Activated CD8-positive, alpha-beta T cell treated with anti-CD3 and anti-CD28 coated beads, Interleukin-2, amount 10 ng/mL, durations not matched to agents 7 days and 5 days (primary cell): ENCODE measurements at places on chromosomes 6 and 20. TPM values are rescaled to one million over a fixed set of nuclear protein-coding genes. Genes with fewer than 3 reads are reported as not detected.

DNA sequence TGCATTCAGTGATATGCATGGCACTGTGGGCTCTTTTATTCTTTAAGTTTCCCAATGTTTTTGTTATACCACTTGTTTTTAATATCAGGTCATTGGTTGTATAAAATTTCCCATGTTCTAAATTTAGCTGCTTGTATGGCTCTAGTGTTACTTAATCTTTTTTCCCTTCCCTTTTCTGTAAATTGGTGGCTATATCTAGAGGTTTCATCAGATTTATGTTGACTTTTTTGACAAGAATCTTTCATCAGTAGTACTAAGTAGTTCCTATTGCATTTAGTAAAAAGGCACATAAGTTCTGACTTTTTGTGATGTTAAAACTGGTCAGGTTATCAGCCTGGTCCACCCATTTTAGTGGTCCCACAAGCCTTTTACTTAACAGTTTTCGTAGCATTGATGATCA is 51.1 kb downstream of the MMS22L start:
- no peak overlapping the region for H3K4me3 ChIP-seq
- DNase-seq, result no peak
- no peak overlapping the region for H3K27ac ChIP-seq
- no peaks in the 10 kb centered on the region for H3K27me3 ChIP-seq

DNA sequence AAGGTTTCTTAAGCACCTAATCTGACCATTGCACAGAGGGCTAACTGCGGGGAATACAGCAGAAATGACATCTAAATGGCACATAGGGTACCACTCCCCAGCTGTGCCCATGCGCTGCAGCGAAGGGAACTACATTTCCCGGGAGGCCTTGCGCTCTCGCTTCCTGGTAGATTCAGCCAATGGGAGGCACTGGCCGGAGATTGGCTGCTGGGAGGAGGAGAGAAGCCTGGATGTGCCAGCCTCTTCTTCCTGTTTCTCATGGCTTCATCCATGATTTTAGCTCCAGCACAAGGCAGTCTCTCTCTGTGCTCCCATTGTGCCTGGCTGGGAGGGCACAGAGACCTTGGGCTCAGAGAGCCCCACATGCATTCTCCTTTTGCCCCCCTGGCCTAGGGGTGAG is 101.7 kb upstream of the FOXA2 start:
- peaks cover 2% of the 10 kb centered on the region for H3K4me1 ChIP-seq
- DNase-seq, result no peak
- H3K4me3 ChIP-seq, result no peak overlapping the region
- no peak overlapping the region for H3K27ac ChIP-seq
- no peaks in the 10 kb centered on the region for H3K27me3 ChIP-seq

DNA sequence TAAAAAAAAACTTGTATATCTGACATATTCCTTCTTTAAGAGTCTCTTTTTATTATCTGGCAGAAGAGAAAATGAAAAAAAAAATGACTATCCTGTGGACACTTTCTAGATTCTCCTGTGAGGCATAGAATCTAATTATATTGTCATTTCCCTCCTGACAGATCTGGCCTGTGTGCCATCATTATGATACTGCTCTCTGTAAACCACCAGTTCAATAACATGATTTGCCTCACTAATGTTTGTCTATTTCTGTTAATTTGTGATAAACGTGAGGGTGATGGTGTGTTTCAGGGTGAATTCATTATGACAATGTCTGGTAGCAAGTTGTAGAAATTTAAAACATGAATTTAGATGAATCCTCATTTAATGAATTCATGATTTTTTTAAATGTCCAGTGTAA is 844.5 kb upstream of the ADGRB3 start:
- H3K4me1 ChIP-seq, result no peaks in the 10 kb centered on the region
- no peaks in the 10 kb centered on the region for H3K36me3 ChIP-seq
- no peaks in the 10 kb centered on the region for H3K27me3 ChIP-seq
- H3K27ac ChIP-seq, result no peak overlapping the region

DNA sequence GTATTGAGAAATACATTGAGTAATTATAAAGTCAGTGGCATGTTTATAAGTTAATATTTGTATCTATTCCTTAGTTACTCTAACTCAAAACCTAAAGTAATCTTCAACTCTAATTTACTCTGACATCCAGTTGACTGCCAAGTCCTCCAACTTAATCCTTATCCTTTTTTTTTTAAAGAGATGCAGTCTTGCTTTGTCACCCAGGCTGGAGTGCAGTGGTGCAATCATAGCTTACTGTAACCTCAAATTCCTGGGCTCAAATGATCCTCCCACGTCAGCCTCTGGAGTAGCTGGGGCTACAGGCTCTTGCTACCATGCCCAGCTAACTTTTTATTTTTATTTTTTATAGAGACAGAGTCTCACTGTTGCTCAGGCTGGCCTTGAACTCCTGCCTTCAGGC is 24.4 kb downstream of the PTPN1 start:
- H3K4me3 ChIP-seq, result no peak overlapping the region
- no peak for DNase-seq
- peaks cover 17% of the 10 kb centered on the region for H3K36me3 ChIP-seq
- no peaks in the 10 kb centered on the region for H3K27me3 ChIP-seq
- H3K27ac ChIP-seq, result no peak overlapping the region

- no peak overlapping the region for H3K4me3 ChIP-seq
- H3K27me3 ChIP-seq, result peaks cover 2% of the 10 kb centered on the region
- no peak overlapping the region for H3K27ac ChIP-seq
- peaks cover 19% of the 10 kb centered on the region for H3K4me1 ChIP-seq
- H3K36me3 ChIP-seq, result no peaks in the 10 kb centered on the region
- no peak for DNase-seq
These were observed 18.3 kb downstream of the SESN1 start for GRCh38 chr6:109076377-109076776.

DNA sequence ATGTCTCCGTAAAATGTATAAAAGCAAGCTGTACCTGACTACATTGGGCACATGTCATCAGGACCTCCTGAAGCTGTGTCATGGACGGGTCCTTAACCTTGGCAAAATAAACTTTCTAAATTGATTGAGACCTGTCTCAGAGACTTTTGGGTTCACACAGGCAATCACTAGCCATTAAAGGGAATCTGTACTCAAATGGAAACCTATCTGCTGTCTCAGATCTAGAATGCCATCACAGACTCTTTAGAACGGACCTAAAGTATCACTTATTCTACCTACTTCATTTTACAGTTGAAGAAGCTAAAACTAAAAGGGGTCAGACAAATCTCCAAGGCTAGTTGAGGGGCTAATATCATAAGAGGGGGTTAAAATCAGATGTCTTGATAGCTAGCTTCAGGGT is 11.1 kb downstream of the SAMD3 start:
- H3K27ac ChIP-seq, result no peak overlapping the region
- H3K4me1 ChIP-seq, result peaks cover 58% of the 10 kb centered on the region
- peak overlapping the region; percentile 63 for H3K4me3 ChIP-seq
- DNase-seq, result no peak

GRCh38 chr20:19830211-19830785 is 72.2 kb downstream of the RIN2 start:
- H3K27me3 ChIP-seq, result no peaks in the 10 kb centered on the region
- H3K36me3 ChIP-seq, result no peaks in the 10 kb centered on the region
- H3K4me3 ChIP-seq, result no peak overlapping the region
- DNase-seq, result no peak
- no peak overlapping the region for H3K27ac ChIP-seq

DNA sequence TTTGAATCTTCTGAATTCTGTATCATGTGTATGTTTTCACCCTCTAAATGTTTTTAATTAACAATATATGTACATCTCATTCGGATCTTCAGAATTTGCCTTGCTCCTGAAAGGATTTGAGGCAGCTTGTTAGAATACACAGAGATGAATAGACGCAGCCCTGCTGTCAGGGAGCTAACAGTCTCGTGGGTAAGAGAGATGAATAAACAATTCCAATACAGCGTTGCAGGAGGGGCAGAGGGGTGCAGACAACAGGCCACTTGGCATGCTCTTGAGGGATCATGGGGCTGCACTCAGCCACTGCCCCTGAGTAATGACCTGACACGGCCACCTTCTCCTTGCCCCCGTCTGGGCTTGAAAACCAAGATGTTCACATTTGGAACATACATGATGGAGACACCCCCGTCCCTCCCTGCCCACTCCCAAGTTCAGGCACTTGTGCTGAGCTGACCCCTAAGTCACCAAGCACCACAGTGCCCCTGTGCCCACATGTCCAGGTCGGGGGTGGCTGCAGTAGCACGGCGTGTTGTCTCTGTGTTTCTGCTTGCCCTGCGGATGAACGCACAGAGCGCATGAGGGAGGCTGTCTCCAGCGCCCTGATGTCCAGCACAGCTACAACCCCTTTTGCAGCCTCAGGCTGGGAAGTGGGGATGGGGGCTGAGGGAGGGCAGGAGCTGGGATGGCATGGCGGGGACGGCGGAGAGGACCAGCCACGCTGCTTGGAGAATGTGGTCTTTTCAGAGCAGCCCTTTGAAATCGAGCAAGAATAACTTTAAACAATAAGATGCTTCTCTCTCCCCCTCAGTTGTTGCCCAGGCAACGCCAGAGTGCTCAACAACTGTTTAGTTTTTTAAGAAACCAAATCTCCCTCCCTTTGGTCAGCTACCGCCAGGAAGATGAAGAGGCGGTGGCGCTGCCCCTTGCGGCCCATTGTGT is 33.0 kb upstream of the CDH22 start:
- H3K27ac ChIP-seq, result no peak overlapping the region
- DNase-seq, result no peak
- H3K4me1 ChIP-seq, result peaks cover 8% of the 10 kb centered on the region
- peaks cover 28% of the 10 kb centered on the region for H3K27me3 ChIP-seq
- H3K4me3 ChIP-seq, result no peak overlapping the region

DNA sequence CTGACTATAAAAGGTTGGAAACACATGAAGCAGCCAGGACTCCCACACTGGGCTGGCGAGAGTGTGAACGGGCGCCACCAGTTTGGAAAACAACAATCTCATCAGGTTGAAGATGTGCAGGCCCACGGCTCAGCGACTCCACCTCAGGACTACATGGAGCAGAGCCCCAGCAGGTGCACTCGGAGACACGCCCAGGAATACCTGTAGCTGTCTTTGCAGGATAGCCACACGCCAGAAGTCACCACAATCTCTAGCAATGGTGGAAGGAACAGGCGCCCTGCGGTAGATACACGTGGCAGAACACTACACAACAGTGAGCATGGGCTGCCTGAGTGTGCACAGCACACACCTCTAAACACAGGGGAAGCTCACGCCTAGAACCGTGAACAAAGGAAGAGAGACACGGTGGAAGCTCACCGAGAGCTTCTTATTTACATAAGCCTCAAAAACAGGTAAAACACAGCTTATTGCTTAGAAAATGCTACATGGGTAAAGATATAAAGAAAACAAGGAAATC is 28.7 kb upstream of the RPS6KA2 start:
- peaks cover 11% of the 10 kb centered on the region for H3K4me1 ChIP-seq
- H3K4me3 ChIP-seq, result no peak overlapping the region
- no peak for DNase-seq
- H3K36me3 ChIP-seq, result no peaks in the 10 kb centered on the region
- no peak overlapping the region for H3K27ac ChIP-seq
- peaks cover 27% of the 10 kb centered on the region for H3K27me3 ChIP-seq

DNA sequence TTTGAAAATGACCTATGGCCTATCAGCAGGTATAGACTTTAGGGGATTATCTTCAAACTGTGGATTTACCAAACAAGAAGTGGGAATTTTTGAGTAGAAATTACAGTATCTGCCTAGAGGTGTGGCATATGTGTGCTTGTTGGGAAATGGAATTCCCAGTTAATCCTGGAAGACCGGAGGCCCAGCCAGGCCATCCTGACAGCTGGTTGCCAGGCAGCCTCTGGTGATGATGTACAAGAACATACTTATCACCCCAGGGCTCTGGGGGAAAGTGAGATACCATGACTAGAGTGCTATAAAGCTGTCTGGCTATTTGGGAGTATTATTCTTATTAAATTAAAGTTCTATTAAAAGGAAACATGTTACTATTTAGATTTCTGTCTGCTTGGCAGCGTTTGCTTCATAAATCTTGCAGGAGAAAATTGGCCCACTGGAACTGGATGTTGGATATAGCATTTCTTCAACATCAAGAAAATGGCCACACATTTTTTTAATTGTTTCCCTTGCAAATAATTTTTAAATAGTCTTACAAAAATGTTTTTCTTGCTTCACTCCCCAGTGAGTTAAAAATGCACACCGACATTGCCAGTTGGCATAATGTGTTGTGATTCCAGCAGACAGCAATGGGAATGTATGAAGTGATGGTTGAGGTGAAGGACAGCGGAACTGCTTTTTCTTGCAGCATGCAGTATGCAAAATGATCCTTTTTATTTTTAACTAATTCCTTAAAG is 187.8 kb downstream of the MYLK4 start:
- no peak overlapping the region for H3K27ac ChIP-seq
- peaks cover 8% of the 10 kb centered on the region for H3K4me1 ChIP-seq
- H3K4me3 ChIP-seq, result no peak overlapping the region
- DNase-seq, result no peak

DNA sequence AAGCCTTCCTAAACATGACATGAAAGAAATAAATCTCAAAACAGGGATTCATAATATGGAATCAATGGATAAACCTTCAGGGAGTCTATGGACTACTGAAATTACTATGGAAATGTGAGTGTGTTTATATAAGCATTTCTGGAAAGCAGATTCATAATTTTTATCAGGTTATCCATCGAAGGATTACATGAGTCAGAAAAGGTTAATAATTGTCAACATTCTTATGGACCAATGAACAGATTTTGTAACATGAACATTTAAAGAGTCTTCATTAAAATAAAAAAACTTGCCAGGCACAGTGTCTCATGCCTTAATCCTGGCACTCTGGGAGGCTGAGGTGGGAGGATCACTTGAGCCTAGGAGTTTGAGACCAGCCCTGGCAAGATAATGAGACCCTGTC is 84.8 kb downstream of the AHI1 start:
- no peaks in the 10 kb centered on the region for H3K27me3 ChIP-seq
- H3K27ac ChIP-seq, result no peak overlapping the region

Gene CST1
- not detected for total RNA-seq

Gene NKAPL
- not detected for total RNA-seq
